T-helper 17 cell (primary cell): ENCODE measurements at places on chromosomes 1 and 21. TPM values are rescaled to one million over a fixed set of nuclear protein-coding genes. Genes with fewer than 3 reads are reported as not detected.

DNA sequence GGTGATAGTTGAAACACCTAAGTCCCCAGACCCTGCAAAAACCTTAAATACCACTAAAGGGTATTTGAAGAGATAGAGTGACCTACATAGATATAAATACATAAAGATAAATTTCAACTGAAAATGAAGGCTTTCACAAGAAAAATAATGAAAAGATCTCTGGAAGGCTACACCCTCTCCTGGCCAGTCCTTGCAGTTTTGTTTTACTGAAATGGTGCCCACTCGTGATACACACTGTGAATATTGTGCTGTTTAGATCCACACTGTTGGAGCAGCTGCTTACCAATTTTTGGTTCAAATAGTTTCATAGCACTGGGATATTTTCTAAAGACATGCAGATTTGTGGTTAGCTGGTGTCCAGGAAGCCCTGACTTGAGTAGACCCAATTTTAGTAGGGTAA lies 31.5 kb upstream of the RNF187 start:
- H3K36me3 ChIP-seq, result peaks cover 2% of the 10 kb centered on the region
- H3K4me1 ChIP-seq, result peaks cover 30% of the 10 kb centered on the region
- H3K27ac ChIP-seq, result no peak overlapping the region
- peaks cover 5% of the 10 kb centered on the region for H3K27me3 ChIP-seq
- no peak overlapping the region for H3K4me3 ChIP-seq

Gene DEPDC1
- not detected for total RNA-seq

Gene TRAF3IP3
- 286 TPM for total RNA-seq

GRCh38 chr21:26282058-26282457 lies 111.5 kb upstream of the APP start:
- no peaks in the 10 kb centered on the region for H3K27me3 ChIP-seq
- H3K36me3 ChIP-seq, result no peaks in the 10 kb centered on the region
- no peak for DNase-seq
- H3K4me3 ChIP-seq, result no peak overlapping the region

DNA sequence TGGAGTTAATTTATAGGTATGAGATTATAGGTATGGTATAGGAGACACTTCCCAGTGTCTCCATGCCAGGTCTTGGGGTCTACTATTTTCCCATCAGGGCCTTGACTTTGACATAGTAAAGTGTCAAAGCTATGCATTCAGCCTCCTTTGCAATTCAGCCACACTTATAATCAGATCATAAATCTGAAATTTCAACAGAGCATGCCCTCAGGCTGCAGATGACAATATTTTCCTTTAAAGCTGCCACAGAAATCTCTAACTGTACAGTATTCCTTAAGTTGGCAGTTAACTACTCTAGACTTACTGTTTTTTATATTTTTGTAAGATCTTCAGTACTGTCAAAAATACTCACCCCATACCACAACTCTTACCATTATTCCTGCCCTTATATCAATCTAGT lies 30.2 kb upstream of the RGS7 start:
- no peaks in the 10 kb centered on the region for H3K4me1 ChIP-seq
- DNase-seq, result no peak
- H3K27ac ChIP-seq, result no peak overlapping the region
- peaks cover 21% of the 10 kb centered on the region for H3K27me3 ChIP-seq
- H3K36me3 ChIP-seq, result no peaks in the 10 kb centered on the region
- H3K4me3 ChIP-seq, result no peak overlapping the region

Gene KIF21B
- 78.4 TPM for total RNA-seq

DNA sequence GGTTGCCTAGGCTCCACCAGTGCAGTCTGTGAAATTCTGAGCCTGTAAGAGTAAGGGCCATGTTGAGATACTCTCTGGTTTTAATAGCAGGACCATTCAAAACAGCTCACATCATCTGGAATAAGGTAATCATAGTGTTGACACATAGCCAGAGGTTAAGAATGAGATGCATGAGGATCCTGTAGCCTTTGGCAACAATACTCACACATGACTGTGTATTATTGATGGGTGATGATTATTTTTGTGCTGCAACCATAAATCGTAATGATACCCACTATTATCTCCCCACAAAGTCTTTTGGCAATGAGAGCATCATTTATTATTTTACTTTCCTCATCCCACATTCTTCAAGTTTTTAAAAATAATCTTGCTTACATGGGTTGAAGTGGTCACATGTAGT lies 35.5 kb downstream of the KCNK2 start:
- H3K27ac ChIP-seq, result no peak overlapping the region
- H3K4me3 ChIP-seq, result no peak overlapping the region
- no peak for DNase-seq

Gene DONSON
- total RNA-seq, result 8.9 TPM

GRCh38 chr1:100051401-100051800 lies 81.3 kb downstream of the SASS6 start:
- DNase-seq, result no peak
- no peak overlapping the region for H3K4me3 ChIP-seq
- H3K36me3 ChIP-seq, result no peaks in the 10 kb centered on the region

DNA sequence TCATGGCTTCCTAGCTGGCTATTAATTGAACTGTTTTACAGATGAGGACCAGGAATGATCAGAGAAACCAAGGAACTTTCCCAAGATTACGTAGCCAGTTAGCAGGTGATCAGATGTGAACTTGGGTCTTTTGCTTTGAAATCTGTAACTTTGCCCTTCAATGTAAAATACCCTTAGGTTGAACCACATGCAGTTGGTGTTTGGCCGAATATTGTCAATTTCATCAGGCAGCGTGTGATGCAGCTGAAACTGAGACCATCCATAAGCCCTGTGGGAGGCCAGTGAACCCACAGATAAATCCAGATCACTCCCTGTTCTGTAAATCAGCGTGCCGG lies 150.8 kb downstream of the ETS2 start:
- no peak overlapping the region for H3K27ac ChIP-seq
- DNase-seq, result no peak
- H3K27me3 ChIP-seq, result peaks cover 35% of the 10 kb centered on the region

Gene DISP1
- 1.9 TPM for total RNA-seq

DNA sequence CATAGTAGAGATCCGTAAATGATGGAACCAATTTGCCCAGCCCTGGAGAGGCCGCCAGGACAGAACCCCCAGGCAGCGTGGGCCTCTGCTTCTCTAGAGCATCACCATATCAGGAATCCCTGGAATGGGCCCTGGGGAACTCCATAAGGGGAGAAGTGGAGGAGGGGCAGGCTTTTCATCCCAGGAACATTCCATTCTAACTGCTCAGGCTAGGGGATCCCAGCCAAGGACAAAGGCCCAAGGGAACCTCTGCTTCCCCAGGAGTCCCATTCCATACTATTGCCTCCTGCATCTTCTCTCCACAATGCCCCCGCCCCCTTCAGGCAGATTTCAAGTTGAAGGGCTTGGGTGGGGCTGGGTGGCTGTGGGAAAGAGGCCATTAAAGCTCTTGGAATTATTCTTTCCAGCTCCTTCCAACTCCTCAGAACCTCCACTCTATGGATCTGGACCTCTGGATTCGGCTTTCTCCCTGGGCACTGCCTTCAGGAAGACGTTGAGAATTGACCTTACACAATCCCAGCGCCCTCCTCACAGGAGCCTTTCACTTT lies 6.0 kb downstream of the TRNP1 start:
- peaks cover 7% of the 10 kb centered on the region for H3K4me1 ChIP-seq
- peaks cover 36% of the 10 kb centered on the region for H3K27me3 ChIP-seq
- no peaks in the 10 kb centered on the region for H3K36me3 ChIP-seq
- no peak overlapping the region for H3K27ac ChIP-seq
- H3K4me3 ChIP-seq, result no peak overlapping the region

Gene CASQ2
- not detected for total RNA-seq

DNA sequence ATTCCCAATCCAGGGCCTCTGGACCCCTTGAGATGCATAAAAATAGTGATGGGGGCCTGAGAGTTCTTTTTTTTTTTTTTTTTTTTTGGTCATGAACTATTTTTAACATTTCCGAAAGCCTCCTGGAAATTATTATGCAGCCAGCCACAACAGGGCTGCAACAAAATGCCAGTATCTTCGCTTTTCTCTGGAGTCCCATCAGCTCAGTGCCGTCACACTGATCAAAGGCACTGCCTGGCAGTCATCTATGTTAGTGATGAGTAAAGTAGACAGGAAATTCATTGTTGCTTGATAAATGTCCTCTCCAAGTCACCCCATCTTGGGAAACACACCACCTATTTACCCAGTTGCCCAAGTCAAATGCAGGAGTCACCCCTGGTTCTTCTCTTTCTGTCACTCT lies 15.2 kb upstream of the PEF1 start:
- H3K4me1 ChIP-seq, result peaks cover 10% of the 10 kb centered on the region
- no peak for DNase-seq
- peaks cover 27% of the 10 kb centered on the region for H3K27me3 ChIP-seq
- H3K4me3 ChIP-seq, result no peak overlapping the region
- H3K36me3 ChIP-seq, result no peaks in the 10 kb centered on the region

DNA sequence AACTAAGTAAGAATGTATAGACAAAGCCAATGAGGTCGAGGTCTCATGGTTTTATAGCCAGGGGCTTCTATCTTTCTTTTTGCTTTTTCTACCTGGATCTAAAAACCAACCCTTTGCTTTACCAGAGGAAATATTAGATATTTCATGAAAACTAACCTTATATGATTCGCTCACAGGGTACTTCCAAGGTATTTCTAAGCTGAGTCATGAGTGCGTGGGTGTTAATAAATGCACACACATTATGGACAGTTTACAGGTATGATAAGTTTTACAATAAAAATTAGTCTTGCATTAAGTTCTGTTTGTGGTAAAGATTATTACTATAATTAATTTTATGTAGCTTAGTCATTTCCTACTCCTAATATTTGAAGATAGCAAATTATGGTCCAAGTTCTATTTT lies 217.2 kb downstream of the CHRM3 start:
- DNase-seq, result no peak
- H3K27me3 ChIP-seq, result no peaks in the 10 kb centered on the region
- H3K4me3 ChIP-seq, result no peak overlapping the region
- H3K4me1 ChIP-seq, result no peaks in the 10 kb centered on the region
